ENCODE measurements at places on chromosomes 5 and 9.

DNA sequence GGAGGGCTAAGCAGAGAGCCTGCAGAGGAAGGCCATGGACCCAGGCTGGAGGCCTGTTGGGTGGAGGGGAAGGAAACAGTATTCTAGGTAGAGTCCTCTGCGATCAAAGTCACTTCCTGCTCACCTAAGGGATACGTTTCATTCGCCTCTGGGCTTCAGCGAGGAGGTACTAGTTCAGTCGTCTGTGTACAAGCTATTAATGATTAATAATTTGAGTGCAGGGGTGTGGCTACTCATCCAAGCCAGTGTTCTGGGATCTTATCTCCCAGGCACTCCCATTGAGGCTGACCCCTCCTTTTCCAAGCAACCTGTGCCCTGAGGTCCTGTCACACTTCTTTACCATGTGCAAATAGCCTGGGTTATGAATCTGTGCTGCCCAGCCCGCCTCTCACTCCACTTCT is 25.2 kb downstream of the RALGPS1 start:
- no peak for DNase-seq

DNA sequence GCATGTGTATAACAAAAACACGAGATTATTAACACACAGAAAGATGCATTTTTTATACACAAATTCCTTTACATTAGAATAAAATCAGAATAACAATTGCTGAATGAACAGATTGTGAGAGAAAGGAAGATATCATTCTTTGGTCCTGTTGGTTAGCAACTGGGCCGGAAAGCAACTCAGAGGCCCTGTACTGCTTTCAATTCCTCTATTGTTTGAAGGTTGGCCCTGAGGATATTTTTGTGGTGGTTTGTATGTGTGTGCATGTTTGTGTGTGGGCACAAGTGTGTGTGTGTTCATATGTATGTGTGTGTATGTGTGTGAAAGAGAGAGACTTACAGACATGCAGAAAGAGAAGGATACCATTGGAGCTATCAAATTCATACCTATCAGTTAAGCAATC is 356.8 kb upstream of the DMAC1 start:
- DNase-seq = no peak

DNA sequence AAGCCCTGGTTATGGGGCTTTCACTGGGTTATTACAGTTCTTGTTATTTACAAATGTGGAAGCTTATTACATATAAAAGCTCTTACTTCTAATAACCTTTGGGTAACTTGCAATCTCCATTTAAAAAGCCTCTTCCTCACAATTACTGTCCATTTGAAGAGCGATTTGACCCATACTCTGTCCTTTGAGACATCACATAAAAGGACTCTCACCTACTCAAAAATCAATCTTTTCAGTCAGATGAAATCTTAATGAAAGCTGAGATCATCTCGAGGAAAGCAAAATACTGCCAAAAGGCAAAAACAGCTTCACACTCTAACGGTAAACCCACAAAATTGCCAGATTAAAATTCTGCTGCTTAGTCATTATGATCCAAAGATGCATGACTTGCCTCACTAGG is 29.8 kb downstream of the ELAVL2 start:
- DNase-seq = no peak

DNA sequence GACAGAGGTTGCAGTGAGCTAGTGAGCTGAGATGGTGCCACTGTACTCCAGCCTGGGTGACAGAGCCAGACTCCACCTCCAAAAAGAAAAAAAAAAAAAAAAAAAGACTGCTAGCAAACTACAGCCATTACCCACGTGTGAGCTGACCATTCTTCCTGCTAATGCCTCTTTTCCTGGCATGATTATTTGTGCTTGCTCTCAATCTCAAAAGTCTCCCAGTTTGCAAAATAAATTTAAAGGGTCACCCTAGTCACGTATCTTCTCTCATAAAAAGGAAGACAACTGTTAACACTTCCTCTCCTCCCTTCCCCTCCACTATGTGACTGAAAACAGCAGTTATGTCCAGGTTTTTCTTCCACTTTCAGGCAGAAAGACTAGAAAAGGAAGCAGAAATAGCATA is 37.2 kb downstream of the TRIM36 start:
- no peak for DNase-seq

GRCh38 chr9:68836788-68837187 is 131.7 kb downstream of the PIP5K1B start:
- no peak for DNase-seq

- DNase-seq = no peak
Observed at GRCh38 chr5:155056644-155057269, 43.2 kb downstream of the KIF4B start.

GRCh38 chr9:130815242-130815808 is 19.7 kb upstream of the ABL1 start:
- DNase-seq = no peak

DNA sequence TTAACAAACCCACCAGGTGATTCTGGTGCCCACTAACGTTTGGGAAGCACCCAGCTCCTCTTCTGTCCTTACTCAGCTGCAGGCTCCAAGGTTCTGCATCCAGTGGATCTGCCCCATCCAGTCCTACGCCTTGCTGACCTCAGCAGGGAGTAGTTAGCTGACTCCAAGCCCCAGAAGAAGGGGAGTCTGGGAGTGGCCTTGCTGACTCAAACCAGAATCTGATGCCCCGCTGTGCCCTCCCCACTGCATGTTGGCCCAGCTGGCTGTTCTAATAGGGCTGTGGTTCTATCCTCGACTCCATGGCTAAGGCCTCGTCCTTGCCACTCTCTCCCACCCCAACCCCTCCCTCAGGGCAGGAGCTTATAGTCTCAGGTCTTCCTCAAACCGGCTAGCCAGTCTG is 136.3 kb downstream of the TTLL11 start:
- DNase-seq = no peak

- peak; percentile 89 for DNase-seq
Observed at GRCh38 chr5:5384660-5385330, 37.7 kb upstream of the ICE1 start.

DNA sequence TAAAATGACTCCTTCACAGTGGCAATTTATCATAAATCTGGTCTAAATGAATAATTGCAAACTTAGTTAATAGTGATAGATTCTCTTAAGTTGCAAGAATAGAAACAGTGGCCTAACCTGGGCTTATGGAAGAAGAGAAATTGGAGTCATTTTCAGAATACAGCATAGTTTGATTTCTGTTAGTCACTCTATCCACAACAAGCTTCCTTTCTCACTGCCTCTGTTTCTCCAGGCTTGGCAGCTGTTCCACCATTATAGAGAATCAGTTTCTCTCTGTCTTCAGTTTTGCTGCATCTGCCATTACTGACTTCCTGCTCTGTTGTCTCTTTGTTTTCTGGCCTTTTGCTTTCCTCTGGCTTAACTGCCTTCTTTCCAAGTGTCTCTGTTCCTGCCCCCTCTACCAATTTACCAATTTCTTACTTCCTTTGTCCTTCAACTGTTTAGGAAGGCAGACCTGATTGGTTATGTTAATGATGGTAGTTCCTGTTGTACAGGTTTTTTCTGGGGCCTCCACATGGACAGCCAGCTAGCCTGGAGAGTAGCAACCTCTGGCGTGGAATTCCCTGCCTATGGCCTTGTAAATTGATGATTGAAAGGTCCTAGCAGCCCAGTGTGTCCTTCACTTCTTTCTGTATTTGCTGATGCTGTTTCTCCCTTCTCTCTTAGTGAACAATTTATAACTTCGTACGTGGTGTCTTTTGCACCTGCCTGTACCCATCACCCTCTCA is 75.9 kb upstream of the RASGRF2 start:
- no peak for DNase-seq

DNA sequence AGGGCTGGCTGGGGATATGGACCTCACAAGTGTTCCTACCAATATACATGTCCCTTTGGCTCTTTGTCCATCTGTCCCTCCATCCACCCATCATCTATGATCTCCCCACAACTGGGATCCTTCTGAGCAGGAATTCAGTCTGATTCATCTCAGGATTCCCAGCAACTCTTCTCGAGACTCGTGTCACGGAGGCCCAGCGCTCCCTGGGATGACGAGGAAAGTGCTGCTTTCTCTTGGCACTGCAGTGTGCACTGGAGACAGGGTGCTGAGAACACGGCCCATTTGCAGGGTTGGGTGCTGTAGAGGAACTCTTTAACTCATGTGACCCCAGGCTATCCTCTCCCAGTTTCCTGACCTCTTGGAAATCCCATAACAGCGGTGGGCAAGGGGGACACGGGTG is 72.9 kb downstream of the ANGPTL2 start:
- no peak for DNase-seq

DNA sequence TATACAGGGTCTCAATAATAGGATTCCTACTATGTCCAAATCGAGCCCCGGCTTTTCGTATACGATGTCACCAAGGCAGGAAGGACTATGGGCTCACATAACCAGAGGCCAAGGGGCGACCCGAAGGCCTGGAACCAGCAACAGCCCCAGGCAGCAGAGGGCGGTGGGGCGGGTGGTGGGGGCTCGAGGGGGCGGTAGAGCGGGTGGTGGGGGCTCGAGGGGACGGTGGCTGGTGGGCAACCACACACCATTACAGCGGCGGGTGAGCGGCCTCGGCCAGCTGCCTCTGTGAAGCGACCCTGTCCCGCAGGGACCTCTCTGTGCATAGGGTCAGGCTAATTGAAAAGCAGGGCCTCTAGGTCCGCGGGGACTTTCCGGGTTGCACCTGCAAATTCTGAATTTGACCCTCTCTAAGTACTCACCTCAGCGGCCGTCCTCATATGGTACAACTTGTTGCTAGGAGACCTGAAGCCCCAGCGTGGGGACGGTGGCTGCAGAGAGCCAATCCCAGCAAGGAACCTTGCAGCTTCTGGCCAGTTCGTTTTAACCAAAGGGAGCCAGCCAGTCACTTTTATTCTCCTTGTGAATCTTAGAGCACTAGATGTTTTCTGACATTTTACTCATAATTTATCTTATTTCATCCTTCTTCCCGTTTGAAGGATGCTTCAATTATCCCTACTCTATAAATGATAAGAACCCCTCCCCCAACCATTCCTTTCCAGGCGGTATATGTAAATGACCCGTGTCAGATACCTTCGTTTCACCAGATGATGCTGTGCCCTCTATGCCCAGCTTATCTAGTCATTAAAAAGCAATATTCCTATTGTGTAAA is at the start of gene NME5:
Gene NME5, minus strand, starts transcription at position 480 of the 832 bp plus-strand sequence. CDS start 648 bp downstream, outside the sequence.
- peak; percentile 4 for DNase-seq

GRCh38 chr5:113068559-113068958 is 92.0 kb downstream of the DCP2 start:
- DNase-seq = peak; percentile 10

DNA sequence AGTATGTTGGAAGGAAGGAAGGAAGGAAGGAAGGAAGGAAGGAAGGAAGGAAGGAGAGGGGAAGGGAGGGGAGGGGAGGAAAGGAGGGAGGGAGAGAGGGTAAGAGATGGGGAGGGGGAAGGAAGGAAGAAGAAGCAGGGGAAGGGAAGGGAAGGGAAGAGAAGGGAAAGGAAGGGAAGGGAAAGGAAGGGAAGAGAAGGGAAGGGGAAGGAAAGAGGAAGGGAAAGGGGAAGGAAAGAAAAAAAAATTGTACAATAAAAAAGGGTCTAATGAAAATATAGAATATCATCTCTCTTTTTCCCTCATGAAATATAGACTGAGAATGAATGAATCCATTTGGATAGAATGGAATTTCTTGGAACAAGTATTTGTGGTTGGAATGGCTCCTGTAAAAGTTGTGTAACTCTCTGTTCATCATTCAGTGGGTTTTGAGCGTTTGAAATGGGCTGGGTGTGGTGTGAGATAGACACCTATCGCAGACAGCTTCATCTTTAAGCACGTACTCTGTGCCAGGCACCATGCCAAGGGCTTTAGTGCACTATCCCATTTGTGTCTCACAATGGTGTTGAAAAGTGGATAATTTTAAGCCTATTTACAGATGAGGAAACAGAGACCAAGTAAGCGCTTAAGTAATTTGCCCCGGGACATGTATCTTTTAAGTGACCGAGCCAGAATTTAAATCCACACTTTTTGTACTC is 11.6 kb upstream of the PAPPA start:
- no peak for DNase-seq

DNA sequence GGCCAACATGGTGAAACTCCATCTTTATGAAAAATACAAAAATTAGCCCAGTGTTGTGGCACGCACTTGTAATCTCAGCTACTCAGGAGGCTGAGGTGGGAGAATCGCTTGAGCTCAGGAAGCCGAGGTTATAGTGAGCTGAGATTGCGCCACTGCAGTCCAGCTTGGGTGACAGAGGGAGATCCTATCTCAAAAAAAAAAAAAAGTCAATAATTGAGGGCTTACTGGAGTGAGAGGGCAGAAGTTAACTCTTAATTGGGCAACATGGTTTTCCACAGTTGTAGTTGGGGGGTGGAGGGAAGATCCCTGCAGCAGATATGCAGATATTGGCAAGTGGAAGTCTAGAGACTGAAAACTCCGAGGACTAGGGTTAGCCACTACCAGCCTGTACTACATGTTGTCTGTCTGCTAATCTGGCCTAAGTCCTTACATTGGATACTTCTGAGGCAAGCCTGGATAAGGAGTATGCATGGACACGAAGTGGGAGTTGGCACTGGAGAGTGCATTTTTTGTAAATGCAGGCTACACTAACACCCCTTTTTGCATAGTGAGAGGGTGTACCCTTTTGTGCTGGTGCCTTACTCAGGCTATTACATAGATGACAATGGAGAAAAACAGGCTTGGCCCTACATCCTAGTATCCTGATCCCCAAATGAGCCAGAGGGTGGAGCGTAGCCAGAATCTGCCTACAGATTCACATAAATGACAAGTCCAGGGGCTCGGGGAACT is 89.0 kb upstream of the NIPBL start:
- DNase-seq = no peak

DNA sequence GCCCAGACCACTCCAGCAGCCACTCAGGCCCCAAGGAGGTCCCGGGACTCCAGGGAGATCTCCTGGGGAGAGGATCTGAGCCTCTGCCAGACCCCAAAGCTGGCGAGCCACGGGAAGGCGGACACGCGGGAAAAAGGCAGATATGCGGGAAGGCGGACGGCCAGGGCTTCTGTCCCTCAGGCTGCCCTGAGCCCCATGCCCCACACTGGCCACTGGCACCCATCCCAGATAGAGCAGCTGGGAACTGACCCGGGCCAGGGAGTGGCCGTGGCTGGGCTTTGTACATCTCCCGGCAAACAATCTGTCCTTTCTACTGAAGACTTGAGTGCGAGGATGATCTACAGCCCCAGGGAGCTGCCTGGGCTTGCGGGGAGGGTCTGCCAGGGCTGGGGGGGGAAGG is 21.1 kb upstream of the NOTCH1 start:
- no peak for DNase-seq

- DNase-seq = peak; percentile 18
Observed at GRCh38 chr5:143755966-143756365, 56.0 kb upstream of the HMHB1 start.

GRCh38 chr9:135491764-135492163 is 8.7 kb upstream of the MRPS2 start:
- no peak for DNase-seq

- DNase-seq = no peak
Observed at GRCh38 chr5:58080573-58080972, 379.3 kb downstream of the PLK2 start.

All from skin of body (tissue), 3 donors.